ENCODE measurements at places on chromosomes 4 and X.

DNA sequence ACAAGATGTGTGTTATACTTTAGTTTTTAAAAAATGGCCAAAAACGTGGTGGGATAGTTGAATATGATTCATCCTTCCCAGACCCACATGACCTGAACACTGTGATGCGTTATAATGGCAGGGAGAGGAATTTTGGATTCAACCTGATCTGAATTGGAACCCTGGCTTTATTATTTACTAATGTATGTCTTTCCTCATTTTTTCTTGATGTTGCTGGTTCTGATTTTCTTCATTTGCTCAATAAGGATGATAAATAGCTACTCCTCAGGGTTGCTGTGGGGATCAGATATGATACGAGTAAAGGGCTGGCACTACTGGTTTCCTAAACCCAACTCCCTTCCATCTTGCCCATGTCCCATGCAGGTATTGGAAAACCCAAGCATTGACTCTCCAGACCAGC is 24.2 kb upstream of the ACSL1 start:
- peaks cover 6% of the 10 kb centered on the region for H3K27me3 ChIP-seq
- no peak for DNase-seq
- H3K4me3 ChIP-seq, result no peak overlapping the region
- H3K4me1 ChIP-seq, result no peaks in the 10 kb centered on the region

DNA sequence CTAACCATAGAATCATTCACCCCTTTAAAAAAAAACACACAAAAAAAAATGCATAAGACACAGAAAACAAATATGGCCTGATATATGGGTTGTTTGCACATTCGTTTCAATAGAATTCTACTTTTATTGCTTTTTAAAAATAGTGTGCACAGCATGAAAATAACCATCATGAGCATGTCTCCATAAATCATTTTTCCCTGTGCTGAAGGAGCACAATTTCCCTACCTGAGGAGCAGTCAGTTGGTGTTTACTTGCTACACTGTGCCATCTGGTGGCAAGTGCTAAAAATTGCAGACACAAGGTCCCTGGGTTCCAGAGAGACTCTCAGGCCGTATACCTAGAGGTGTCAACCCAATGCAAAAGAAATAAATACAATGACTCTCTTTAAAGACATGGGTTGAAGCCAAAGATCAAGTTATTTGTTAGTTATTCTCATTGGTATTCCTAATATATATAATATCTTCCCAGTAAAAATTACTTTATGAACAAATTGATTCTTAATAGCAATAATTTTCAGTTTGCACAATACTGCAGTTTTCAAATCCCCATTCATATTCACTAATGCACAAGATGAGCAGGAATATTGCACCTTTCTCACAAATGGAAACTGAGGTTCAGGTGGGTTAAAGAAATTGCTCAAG is 551.4 kb downstream of the IQCM start:
- no peaks in the 10 kb centered on the region for H3K4me1 ChIP-seq
- no peak for DNase-seq
- H3K36me3 ChIP-seq, result no peaks in the 10 kb centered on the region
- H3K27ac ChIP-seq, result no peak overlapping the region
- H3K4me3 ChIP-seq, result no peak overlapping the region

DNA sequence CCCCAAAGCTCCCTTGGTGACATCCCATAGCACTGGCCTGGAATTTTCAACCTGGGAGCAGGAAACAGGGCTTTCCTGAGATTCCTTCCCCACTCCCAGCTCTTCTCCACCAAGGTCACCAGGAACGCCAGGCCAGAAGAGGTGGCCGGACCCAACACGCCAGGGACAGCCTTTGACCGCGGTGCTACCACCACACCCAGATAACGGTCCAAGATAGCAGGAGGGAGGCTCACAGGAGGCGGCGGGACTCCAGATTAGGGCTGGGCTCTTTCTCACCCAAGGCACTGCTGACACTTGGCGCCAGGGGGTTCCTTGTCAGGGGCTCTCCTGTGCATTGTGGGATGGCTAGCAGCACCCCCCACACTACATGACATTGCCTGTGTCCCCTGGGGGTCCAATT is 22.9 kb downstream of the ZFYVE28 start:
- H3K27me3 ChIP-seq, result no peaks in the 10 kb centered on the region
- no peak overlapping the region for H3K4me3 ChIP-seq
- H3K36me3 ChIP-seq, result no peaks in the 10 kb centered on the region

DNA sequence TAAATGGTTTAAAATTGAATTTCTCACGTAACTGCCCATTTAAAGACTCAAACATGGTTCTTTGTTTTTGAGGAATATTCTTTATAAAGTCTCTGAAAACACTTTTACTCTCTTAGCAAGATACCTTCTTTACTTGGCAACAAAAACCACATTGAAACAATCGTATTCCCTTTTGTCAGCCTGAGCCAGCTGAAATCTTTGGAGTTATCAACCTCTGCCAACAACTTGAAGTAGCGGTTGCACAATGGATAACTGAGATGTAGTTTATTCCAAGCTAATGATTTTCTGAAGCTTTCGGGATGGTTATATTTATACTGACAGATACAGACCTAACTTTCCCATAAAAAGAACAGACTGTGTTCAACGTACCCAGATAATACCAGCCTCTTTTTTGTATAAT is 561.3 kb downstream of the IL1RAPL1 start:
- H3K36me3 ChIP-seq, result no peaks in the 10 kb centered on the region
- no peaks in the 10 kb centered on the region for H3K27me3 ChIP-seq
- DNase-seq, result no peak

DNA sequence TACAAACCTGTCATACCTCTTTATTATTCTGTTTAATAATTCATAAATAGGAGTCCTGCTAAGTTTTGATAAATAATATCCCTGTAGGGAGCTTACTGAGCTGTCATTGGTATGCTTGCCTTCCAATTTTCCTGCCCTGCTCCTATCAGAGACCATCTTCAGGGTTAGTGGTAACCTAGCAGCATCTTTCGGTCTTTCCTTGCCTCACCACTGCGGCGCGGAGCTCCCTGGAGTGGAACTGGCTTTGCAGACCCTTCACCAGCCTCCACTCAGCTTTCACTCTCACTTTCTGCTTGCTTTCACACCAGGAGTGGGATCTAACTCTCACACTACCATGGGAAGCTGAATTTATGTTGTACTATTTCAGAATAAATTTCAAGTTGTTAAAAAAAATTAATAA is 481.7 kb upstream of the ATOH1 start:
- H3K4me3 ChIP-seq, result no peak overlapping the region
- H3K36me3 ChIP-seq, result no peaks in the 10 kb centered on the region
- DNase-seq, result no peak
- no peak overlapping the region for H3K27ac ChIP-seq
- no peaks in the 10 kb centered on the region for H3K27me3 ChIP-seq
- H3K4me1 ChIP-seq, result no peaks in the 10 kb centered on the region

DNA sequence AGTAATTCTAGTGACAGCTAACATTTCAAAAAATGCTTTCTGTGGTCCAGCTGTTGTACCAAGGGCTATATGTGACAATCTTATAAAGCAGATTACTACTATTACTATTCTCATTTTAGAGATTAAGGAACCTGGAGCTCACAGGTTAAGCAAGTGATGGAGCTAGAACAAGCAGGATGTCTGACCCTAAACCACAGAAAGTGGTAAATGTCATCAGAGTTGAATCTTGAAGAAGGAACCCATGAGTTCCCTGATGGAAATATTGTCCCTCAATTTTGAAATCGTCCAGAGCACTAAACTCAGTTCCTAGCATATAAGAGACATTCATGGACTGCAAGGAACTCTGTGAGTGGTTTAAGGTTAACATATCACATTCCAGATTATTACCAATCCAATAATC is 214.0 kb downstream of the APBB2 start:
- H3K27me3 ChIP-seq, result no peaks in the 10 kb centered on the region
- H3K36me3 ChIP-seq, result no peaks in the 10 kb centered on the region
- H3K4me3 ChIP-seq, result no peak overlapping the region
- H3K27ac ChIP-seq, result no peak overlapping the region

DNA sequence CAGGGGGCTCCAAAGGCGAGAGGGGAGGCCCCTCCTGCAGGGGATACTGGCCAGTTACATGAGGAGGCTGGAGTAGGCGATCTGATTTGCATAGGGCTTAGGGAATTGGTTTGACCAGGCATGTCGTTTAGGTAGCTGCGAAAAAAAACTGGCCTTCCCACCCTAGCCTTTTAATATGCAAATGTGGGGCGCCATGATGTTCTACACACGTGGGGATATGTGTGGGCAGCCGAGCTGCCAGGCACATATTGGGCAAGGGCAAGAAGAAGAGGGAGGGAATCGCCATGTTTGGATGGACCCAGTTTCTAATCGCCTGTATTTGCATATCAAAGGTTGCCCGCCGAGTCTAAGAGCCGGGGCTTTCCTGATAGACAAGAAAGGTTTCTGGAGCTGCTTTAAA is 121.3 kb downstream of the PRKX start:
- no peak for DNase-seq
- no peaks in the 10 kb centered on the region for H3K27me3 ChIP-seq
- no peak overlapping the region for H3K27ac ChIP-seq
- no peaks in the 10 kb centered on the region for H3K36me3 ChIP-seq

DNA sequence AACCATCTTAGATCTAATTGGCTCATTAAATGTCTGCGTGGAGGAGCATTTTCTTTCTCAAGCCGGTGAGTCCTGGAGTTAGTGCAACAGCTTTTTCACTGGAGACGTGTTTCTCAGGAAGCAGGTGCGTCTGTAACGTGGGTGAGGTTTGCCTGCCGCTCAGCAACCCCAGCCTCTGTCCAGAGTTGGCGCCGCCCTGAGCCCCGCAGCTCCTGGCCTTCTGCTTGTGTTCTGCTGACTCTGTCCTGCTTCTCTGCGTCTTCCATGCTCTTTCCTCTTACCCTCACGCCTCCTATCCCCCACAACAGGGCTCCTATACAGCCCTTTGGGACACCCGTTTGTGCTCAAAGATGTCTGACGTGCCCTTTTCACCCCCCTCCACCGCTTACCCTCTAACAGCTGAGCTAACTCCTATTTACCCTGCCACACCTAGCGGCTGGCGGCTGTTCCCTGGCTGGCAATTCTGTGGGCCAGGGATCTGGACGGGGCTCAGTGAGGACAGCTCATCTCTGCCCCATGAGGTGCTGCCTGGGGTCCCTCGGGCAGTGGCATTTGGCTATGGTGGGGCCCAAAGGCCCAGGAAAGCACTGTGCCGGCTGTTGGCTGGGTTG is 18.8 kb downstream of the DOK7 start:
- peaks cover 14% of the 10 kb centered on the region for H3K27me3 ChIP-seq
- no peak overlapping the region for H3K4me3 ChIP-seq
- no peak overlapping the region for H3K27ac ChIP-seq
- no peak for DNase-seq

- no peak overlapping the region for H3K27ac ChIP-seq
- H3K4me3 ChIP-seq, result no peak overlapping the region
- no peak for DNase-seq
Observed at GRCh38 chr4:154314248-154314647, 177.4 kb downstream of the DCHS2 start.

DNA sequence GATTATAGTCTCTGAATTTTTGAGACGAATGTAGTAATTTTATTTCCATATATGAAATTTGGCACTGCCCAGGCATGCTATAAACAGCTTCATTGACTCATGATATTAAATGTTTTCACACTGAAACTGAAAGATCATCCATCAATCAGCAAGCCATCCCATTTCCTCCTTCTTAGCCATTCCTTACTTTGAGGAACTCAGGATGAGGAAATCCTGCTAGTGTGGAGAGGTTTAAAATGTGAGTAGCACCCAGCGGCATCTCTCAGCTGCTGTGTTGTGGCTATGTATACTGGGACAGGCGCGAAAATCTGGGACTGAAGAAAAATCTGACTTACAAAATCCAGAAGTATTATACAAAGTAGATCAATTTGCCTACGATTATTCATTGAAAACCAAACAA is 52.1 kb downstream of the PTCHD1 start:
- no peaks in the 10 kb centered on the region for H3K27me3 ChIP-seq
- H3K36me3 ChIP-seq, result no peaks in the 10 kb centered on the region
- DNase-seq, result no peak
- H3K4me3 ChIP-seq, result no peak overlapping the region

GRCh38 chr4:47718696-47719095 is 119.2 kb downstream of the CORIN start:
- no peak overlapping the region for H3K4me3 ChIP-seq
- DNase-seq, result no peak

- no peak overlapping the region for H3K27ac ChIP-seq
- no peaks in the 10 kb centered on the region for H3K27me3 ChIP-seq
- peaks cover 70% of the 10 kb centered on the region for H3K36me3 ChIP-seq
- no peaks in the 10 kb centered on the region for H3K4me1 ChIP-seq
- no peak for DNase-seq
Observed at GRCh38 chr4:2251795-2252529, 9.9 kb downstream of the MXD4 start.

DNA sequence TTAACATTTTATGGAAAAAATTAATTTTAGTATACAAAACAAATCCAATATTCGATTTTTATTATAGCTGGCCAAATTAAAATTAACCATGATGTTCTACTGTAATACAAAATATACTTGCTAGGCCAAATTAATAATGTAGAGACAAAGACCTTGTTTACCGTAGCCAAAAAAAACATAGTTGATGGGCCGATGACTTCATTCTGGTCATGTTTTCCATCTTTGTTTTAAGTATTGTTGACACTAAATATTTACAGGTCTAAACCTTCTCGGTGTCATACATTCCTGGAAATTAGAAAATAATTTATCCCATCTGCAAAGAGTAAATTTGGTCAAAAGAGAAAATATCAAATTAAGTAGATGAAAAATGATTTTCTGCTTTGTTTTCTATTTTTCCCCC is 698.5 kb downstream of the GRID2 start:
- no peak for DNase-seq
- H3K27ac ChIP-seq, result no peak overlapping the region
- no peaks in the 10 kb centered on the region for H3K4me1 ChIP-seq
- H3K36me3 ChIP-seq, result no peaks in the 10 kb centered on the region

DNA sequence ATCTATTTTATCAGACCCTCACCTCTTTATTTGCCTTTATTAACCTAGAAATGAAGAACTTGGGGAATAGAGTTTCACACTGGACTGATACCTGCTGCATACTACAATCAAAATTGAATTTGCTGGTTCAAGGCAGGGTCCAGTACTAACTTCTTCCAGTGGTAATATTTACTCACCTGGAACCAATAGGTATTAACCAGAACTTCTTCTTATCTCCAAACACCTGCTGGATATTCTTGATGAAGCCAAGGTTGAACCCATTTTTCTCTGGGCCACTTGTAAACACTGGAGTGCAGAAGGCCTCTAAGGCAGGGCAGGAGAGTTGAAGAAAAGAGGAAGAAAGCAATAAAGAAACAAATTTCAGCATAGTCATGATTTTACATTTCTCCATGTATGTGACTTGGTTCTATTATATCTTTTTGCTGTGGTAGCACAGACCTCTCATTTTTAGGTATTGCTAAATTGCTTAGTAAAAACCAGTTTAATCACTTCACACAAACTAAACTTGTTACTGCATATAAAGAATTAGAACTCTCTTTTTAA is 101.1 kb downstream of the ZDHHC15 start:
- no peak overlapping the region for H3K4me3 ChIP-seq
- H3K27ac ChIP-seq, result no peak overlapping the region

- no peak overlapping the region for H3K4me3 ChIP-seq
- no peak for DNase-seq
- H3K27ac ChIP-seq, result no peak overlapping the region
- H3K4me1 ChIP-seq, result no peaks in the 10 kb centered on the region
- H3K36me3 ChIP-seq, result no peaks in the 10 kb centered on the region
Observed at GRCh38 chrX:20019672-20020365, 29.0 kb upstream of the BCLAF3 start.

- H3K36me3 ChIP-seq, result no peaks in the 10 kb centered on the region
- no peak for DNase-seq
- no peaks in the 10 kb centered on the region for H3K4me1 ChIP-seq
- H3K27ac ChIP-seq, result no peak overlapping the region
Observed at GRCh38 chrX:52361941-52362340, 6.9 kb upstream of the XAGE2 start.

GRCh38 chr4:137700072-137700471 is 167.8 kb upstream of the PCDH18 start:
- DNase-seq, result no peak
- no peaks in the 10 kb centered on the region for H3K4me1 ChIP-seq
- H3K27ac ChIP-seq, result no peak overlapping the region
